ENCODE measurements at places on chromosomes 2 and 18.

DNA sequence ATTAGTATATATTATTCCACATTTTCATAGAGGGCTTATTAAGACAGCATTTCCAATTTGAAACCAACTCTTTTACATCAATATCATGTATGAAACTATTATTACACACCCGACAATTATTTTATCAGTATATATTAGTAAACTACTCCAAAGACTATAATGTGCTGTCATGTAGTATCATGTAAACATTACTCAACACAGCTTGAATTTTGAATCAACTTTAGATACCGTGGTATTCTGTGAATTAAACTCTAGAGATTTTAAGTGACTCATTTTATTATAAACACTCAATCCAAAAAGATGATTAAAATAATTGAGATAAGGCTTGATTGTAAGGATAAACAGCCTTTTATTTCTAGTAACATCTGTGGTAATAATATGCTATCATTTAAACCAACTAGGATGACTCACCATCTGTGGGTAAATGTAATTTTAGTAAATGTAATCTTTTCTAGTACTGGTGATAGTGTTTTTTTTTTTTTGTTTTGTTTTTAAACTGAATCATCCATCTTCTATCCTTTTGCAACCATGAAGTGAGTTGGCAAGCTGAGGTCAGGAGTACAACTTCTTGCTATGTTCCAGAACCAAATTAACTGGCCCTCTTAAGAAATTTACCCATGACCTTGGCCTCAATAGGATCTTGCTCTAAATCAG is 144.3 kb upstream of the SMAD7 start:
- no peak for DNase-seq

DNA sequence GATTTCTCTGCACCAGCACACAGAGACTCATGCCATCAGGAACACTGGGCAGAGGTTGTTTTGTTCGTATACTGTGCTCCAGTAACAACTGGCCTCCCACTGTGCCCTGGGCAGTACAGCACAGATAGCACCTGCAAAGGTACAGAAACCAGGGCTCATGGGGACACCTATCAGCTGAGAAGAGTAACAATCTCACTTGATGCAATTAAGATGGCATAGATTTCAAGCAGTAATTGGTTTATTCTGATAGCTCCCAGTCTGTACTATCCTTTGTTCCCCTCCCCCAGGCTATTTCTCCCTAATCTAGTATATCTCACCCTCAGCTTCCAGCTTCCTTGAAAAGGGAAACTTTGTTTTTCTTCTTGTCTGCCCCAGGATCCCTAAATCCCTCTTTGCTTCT is 343.9 kb upstream of the MMADHC start:
- no peak for DNase-seq

GRCh38 chr2:239621611-239622010 is 220.8 kb upstream of the HDAC4 start:
- DNase-seq: no peak

DNA sequence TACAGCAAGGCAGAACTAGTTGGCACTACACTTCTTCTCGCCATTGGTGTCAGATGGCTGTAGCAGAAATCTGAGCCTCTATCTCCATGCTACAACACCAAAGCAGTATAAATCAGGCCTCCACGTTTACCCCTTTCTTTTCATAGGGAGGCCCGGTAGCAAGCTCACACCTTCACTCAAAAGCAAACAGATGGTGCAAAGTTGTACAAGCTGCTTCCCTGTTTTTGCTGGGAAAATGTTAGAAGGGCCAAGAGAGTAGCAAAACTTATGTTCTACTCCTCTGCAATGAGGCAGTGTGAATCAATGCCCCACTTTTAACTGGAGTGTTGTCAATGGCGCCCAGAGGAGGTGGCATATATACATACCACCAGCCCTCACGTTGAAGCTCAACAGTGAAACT is 369.6 kb upstream of the NRXN1 start:
- DNase-seq: no peak

DNA sequence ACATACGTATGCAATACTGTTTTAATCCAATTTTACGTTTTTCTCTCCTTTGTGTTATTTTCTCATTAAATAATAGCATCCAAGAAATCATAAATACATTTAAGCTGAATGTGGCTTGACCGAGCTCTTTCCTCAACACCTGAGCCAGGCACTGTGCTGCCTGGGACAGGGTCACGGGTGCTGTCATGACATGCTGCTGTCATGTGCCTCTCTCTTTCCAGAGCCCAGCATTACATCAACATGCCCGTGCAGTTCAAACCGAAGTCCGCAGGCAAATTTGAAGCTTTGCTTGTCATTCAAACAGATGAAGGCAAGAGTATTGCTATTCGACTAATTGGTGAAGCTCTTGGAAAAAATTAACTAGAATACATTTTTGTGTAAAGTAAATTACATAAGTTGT is 94.1 kb upstream of the LDLRAD4 start:
- no peak for DNase-seq

- no peak for DNase-seq
Measured at GRCh38 chr18:76573325-76574025, 78.4 kb upstream of the ZNF516 start.
